ENCODE measurements at places on chromosomes 4 and X.

DNA sequence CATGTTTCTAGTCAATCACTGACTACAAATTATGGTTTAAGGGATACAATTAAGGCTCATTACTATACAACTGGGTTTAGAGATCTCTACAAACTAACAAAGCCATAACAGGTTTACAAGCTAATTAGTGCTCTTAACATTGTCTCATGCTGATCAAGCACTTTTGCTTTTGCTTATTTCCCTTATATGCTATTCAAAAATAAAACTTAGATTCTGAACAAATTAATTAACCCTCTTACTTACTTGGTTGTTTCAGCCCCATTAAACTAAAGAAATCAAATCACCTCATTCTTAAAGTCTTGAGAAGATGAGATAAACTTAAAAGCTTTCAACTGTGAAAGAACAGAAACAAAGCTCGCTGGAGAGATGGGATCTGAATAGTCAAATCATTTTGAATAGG, 2024.5 kb upstream of the ADGRL3 start:
- no peak for DNase-seq

- DNase-seq, result no peak
Measured at GRCh38 chrX:125713633-125714032, 394.0 kb downstream of the TEX13C start.

DNA sequence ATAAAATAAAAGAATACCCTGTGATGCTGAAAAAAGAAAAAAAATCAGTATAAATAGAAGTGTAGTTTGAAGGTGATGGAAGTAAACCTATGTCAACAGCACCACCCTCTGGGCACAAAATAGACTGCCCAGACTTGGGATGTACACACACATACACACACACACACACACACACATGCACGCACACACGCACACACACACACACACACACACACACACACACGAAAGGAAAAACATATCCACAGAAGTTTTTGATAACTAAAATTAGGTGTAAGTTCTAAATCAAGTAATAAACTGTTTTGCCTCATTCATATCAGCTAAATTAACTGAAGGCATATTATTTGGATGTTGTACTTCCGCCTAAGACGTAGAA, 40.5 kb downstream of the ANXA5 start:
- no peak for DNase-seq

DNA sequence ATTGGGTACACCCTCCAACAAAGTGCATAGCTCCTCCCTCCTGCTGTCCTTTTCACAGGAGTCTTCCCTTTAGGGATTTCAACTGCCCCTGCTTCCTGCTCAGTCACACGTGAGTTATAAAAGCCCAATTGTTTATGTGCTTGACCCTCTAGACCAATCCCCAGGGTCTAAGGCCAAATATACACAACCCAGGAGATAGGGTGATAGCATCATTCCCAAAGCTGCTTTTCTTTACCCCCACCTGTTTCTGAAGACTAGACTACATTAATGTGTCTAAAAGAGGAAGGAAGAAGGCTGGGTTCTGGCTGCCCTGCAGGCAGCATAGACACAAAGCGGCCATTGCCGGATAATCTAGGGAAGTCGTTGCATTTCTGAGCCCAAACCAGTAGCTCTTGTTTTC, 526.7 kb upstream of the FRG1 start:
- DNase-seq, result no peak

DNA sequence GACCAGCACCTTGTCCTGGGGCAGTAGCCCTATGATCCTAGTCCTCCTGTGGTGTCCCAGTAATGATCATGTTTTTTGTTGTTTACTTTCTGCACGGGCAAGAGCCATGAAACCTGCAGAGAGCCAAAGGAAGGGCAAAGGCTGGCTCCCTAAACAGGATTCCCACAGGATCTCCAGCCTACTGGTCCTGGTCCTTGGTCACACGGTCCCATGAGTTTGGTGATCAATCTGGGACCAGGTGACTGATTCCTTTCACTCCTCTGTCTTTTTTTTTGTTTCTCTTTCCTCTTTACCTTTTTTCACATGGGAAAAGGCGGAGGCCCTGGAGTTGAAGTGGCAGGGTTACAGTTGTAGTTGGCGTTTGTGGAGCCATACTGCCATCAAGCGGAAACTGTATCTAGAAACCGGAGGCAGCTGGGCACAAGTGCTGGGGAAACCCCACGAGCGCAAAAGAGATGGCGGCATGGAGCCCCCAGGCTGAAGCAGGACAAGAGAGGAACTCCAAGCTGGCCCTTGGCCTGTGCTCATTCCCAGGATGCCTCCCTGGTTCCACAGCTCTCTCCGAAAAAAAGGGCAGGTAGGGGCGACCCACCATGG, 34.6 kb downstream of the NBDY start:
- no peak for DNase-seq

- DNase-seq, result no peak
Measured at GRCh38 chr4:19924761-19925160, 326.9 kb upstream of the SLIT2 start.

DNA sequence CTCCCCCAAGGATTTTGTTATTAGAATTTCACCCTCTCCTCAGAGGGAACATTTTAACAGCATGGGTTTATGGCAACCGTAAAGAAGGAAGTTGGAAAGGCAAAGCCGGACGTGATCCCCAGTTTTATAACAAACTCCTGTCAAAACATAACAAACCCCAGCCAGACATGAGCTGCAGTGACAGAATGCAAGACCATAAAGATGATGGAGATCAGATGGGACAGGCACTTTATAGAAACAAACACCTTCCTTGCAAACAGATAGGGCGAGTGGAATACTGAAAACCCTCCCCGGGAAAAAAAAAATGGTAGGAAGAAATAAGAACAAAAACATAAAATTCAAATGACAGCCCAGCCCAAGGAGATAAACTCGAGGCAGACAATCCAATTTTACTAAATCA, 281.4 kb downstream of the LDB2 start:
- DNase-seq, result no peak

DNA sequence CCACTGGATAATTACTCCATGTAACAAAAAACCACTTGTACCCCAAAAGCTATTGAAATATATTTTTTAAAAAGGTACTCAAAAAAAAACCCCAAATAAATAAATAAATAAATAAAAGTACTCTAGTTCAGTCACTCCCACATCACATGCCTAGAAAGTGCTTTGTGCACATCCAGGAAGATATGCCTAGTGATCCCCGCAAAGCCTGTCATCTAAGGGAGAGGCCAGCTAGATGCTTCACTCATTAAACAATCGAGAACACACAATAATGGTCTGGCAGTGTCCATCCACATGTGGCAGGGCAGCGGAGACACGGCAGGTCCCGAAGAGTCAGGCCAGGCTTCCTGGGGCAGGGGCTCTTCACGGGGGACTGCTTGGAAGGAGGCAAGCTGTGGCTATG, 47.6 kb downstream of the RAB33B start:
- DNase-seq, result no peak

DNA sequence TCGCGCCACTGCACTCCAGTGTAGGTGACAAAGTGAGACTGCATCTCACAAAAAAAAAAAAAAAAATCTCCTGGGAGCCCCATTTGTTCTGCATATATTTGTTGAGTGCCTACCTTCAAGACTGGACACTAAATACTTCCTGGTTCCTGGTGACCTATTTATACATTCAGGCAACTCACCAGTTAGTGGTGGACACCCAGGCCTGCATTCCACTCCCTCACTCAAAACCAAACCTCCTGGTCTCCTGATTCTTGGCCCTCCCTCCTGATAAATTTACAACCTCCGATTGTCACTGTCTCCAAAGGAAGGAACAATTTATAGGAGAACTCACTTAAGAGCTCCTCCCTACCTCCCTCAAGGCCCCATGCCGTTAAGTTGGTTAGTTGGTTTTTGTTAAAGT, 3.1 kb downstream of the SYAP1 start:
- no peak for DNase-seq

DNA sequence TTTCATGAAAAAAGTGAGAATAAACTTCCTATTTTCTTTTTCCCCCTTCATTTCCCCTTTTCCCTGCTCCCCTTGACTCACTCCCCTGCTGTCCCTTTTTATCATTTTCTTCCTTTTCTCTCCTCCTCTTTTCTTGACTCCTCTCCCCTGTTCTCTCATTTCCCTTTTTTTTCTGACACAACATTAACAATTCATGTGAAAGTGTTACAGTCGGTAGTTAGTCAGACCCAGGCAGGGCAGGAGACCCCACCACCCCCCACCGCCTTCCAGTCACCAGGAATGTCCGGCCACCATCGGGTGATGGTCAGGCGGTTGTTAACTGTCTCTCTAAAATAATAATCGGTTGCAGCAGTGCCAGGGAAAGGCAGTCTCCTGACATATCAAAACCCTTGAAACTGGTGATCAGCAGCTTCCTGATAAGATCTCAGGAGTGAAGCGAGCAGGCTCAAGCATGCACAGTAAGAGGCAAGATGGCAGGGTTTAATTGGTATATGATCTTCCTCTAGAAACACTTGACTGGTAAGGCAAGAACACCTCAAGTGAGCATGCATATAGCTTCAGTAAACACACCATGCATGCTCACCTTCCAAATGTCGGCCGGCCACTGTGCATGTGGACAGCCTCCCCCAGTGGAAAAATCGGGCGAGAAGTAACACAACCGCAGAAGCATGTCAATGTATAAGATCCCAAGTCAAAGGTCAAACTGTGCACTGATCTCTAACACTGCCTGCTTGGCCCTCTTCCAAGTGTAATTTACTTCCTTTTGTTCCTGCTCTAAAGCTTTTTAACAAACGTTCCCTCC, 191.4 kb downstream of the NDST4 start:
- DNase-seq, result no peak

- no peak for DNase-seq
Measured at GRCh38 chr4:186105647-186106321, 1.3 kb downstream of the FAM149A start.

GRCh38 chr4:31104043-31104442, 383.9 kb downstream of the PCDH7 start:
- DNase-seq, result no peak

GRCh38 chr4:186658657-186659056, 65.0 kb downstream of the FAT1 start:
- no peak for DNase-seq

- DNase-seq, result no peak
Measured at GRCh38 chr4:86274642-86275041, 85.2 kb downstream of the MAPK10 start.

DNA sequence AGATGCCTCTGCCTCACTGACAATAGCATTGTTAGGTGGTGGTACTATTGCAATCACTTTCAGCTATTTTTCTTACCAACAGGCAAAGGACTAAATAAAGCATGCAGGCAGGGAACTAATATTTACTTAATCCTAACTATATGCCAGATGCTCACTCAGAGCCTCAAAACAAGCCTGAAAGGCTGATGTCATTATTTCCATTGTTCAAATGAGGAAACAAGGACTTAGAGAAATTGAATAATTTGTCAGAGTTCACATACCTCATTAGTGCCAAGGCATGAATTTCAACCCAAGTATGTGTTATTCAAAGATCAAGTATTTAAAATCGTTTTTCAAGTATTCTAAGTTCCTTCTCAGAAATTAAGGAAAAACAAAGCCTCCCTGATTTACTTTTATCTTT, 374.9 kb upstream of the TECRL start:
- no peak for DNase-seq

GRCh38 chr4:6329478-6330383, 60.1 kb downstream of the WFS1 start:
- DNase-seq, result no peak

DNA sequence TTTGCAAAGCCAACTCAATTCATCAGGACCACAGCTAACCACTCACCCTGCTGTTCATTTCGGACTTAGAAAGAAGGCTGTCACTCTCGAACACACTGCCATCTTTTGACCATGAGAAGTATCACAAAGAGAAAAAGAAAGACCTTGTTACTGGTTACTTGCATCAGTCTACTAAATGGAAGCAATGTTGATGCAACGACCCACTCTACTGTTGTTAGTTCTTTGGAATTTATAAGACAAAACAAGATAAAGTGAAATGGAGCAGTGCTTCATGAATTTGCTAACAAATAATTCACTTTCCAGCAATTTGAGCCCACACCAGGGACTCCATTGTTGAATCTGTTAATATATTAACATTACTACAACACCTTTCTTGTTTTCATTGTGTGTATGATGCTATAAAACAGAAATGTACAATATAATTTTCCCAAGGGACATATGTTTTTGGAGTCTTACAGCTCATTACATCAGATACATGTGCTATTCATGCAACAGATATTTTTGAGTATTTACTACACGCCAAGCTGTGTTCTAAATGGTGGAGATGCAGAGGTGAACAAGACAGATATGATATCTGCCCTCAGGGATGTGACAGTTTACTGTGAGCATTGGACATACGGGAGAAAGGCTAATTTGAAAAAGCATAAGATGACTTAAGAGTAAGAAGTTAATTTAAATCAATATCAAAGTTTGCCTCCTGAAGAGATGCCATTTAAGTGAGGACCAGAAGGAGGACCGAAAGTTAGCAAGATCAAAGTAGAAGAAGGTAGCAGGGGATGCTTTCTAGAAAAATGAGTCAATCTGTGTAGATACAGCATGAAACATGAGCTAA, 87.2 kb downstream of the AREG start:
- no peak for DNase-seq

GRCh38 chr4:38730493-38730829, 52.3 kb downstream of the TLR10 start:
- no peak for DNase-seq

DNA sequence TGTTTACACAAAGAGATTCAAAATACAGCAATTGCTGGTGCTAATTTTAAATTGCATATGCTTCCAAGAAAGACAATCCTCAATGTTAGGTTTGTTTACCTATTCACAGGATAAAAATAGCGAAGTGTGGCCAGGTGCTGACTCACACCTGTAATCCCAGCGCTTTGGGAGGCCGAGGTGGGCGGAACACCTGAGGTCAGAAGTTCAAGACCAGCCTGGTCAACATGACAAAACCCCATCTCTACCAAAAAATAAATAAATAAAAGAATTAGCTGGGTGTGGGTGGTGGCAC, 77.7 kb downstream of the OPHN1 start:
- DNase-seq, result no peak

GRCh38 chrX:139008185-139008584, 296.7 kb upstream of the FGF13 start:
- no peak for DNase-seq

DNA sequence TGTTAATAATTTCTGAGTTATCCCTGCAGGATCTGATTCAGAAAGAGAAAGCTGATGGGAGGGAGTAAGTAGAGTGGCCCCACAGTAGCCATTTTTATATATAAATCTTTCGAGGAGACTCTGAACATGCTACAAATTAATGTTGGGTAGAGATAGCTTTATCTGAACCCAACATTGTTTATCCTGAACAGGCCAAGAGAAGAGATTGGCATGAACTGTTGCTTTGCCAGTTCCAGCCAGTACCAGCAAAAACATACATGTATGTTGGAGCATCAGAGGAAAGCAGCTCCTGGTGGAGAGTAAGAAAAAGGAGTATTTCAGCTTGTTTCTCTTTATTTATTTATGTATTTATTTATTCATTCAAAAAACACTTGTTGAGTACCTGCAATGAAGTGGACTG, 1.6 kb downstream of the MAOA start:
- no peak for DNase-seq

GRCh38 chr4:91028228-91028627, 901.0 kb downstream of the CCSER1 start:
- no peak for DNase-seq

Measured in stimulated activated CD4-positive, alpha-beta T cell treated with anti-CD3 and anti-CD28 coated beads, TNF-alpha, amount 100 ng/mL, for 1 hour (primary cell).